Nucleus accumbens (tissue), 56 donors: ENCODE measurements at places on chromosomes 12 and 14.

DNA sequence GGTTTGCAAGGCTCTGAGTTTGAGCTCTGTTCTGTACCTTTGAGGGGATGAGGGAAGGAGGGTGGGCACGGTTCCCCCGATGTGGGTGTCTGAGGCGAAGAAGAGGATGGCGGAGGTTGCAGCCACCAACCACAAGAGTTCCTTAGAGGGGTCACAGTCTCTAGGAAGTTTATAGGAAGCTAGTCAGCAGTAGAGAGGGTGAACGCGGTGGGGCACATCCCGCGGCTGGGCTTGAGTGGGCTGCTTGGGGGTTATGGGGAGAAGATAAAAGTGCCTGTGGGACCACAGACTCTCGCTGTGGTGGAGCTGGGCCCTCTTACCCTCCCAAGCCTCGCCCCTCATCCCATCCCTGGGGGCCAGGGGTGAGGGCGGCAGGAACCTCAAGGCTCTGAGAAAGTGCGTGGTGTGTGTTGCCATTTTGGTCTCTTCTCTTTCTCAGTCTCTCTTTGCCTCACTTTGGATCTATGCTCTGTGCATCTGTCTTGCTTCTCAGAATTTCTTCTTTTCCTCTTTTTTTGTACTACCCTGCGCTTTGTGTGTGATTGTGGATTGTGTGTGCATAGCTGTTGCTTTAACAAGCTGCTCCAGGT lies 2.7 kb downstream of the CD4 start:
- no peak for DNase-seq

GRCh38 chr12:87679251-87679650 lies 349.9 kb downstream of the C12orf50 start:
- DNase-seq = no peak

GRCh38 chr12:4119157-4119761 lies 154.3 kb upstream of the CCND2 start:
- DNase-seq = no peak

DNA sequence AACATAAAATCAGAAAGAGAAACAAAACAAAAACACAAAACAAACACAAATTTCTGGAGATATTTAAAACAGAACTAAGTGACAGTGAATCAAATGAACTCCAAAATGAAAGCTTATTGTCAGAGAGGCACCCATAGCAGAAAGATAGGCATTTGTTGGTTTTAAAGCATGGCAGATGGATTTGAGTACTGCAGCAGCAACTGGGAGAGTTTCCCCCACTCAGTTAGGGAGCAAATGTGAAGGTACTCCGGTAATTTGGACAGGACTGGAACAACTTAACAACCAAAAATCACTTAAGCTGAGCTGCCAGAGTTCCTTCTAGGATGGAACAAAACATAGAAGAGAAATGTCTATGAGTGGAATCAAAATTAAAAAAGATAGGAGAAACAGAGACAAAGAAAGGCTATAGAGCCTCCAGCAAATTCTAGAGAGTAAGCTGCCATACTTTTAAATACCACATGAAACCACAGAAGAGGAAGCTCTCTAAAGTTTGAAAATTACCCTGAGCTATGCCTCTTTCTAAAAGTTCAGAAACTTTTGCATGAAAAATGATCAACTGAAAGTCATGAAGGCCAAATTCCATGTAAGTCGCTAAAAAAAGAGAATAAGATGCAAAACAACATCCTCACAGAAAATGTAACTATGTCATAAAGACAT lies 1248.3 kb upstream of the USP15 start:
- DNase-seq = no peak

DNA sequence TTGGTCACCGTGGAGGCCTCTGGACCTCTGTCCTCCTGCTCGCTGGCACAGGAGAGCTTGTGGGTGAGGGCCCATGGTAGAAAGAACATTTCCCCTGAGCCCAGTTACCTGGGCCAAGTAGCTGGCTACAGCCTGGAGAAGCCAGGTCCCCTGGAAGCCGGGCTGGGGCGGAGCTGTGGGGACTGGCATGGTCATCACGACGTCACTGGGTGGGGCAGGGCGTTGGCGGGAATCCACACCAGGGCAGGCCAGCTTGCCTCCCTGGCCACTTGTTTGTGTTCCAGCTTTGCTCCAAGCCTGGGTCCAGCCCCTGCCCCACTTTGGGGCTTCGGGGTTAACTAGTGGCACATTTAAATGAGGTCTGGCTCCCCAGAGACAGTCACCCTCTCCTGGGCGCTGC lies 35.0 kb upstream of the SLC24A4 start:
- DNase-seq = no peak

DNA sequence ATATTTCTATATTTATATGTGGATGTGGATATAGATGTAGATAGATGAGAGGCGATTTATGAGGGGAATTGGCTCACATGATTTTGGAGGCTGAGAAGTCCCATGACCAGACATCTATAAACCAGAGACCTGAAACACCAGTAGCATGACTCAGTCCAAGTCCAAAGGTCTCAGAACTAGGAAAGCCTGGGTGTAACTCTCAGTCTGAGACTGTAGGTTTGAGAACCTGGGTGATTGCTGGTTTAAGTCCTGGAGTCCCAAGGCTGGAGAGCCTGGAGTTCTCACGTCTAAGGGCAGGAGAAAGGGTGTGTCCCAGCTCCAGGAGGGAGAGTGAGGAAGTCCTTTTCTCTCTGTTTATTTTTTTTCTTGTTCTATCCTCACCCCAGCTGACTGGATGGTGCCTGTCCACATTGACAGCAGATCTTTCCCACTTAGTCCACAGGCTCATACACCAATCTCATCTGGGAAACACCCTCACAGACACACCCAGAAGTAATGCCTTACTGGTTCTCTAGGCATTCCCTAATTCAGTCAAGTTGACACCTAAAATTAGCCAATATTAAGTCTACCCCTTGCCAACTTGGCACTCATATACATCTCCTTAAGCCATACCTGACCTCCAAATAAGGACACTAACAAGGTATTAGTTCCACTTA lies 45.4 kb downstream of the EMP1 start:
- DNase-seq = no peak

DNA sequence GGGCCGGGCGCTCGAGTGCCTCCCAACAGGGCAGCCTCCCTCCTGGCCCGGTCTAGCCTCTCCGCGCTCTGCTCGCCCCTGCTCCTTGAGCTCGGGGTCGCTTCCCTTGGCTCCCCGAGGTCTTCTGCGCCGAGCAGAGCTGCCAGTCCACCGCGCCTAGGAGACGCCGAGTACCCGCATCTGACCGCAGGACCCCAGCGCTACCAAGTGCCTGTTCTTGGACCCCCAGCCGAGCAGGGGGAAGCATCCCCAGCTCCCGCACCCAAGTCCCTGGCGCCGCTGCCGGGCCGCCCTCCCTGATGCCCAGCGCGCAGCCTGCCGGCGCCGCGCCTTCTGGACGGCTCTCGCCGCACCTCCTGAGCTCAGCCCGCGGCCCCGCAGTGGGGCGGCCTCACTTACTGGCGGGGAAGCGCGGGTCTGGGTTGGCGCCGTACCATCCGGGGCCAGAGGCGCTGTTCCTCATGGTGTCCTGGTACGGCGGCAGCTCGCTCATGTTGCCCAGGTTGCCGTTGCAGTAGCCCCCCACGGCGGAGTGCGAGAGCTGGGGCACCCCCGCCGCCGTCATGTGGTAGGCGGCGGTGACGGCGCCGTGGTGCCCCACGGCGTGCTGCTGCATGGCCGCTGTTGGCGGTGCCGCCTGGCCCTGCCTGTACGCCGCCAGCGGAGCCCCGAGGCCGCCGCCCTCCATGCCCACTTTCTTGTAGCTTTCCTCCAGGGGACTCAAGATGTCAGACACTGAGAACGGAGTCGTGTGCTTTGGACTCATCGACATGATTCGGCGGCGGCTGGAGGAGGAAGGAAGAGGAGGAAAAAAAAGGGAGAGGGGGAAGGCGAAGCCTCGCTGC lies 1.2 kb downstream of the NKX2-1 start:
- no peak for DNase-seq
